ENCODE measurements at places on chromosomes 12 and 14.

DNA sequence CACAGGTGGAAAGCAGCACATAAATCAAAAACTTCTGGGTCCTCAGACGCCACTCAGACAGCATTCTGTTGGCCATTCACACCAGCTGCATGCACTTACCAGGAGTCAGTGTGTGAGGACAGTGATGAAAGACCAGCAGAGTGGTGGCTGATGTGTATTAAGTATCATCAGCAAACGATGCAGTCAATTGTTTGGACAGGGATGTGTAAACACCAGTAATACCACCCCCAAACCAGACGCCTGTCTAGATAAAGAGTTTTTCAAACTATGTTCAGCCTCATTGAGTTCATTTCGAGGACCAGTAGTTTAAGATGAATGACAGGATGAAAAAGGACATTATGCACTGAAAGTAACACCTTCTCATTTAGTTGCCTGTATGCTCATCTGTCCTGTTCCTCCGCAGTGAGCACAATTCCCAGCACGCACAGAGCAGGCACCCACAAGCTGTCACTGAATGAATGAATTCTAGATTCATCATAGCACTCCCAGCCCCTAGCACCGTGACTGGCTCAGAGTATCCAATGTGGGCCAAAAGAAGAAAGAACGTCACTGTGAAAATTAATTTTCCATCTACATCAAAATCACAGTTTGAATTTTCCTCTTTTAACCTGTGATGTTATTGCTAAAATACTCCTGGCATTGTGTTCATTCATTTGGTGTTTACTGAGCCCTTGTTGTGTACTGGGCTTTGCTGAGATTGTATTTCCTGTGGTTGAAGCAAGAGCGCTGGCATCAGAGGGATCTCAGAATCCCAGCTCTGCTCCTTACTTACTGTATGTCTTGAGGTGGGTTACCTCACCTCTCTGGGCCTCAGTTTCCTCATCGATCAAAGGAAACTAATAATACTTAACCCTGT, 124.8 kb upstream of the NOS1 start:
- DNase-seq: peak; percentile 63

GRCh38 chr14:105702275-105702817, 176.0 kb downstream of the TMEM121 start:
- DNase-seq: no peak

DNA sequence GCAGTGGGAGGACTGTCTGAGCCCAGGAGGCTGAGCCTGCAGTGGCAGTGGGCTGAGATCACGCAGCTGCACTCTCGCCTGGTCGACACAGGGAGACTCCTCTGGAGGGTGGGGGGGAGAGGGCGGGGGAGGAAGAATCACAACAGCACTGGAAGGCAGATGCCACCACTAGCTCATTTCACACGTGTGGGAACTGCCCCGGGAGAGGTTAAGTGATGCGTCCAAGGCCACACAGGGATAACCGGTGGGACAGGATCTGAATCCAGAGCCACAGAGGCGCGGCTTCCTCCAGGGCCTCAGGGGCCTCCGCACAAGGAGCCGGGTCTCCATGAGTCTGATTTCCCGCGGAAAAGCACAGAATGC, 20.8 kb downstream of the STX2 start:
- no peak for DNase-seq

- no peak for DNase-seq
Observed at GRCh38 chr12:67082221-67082620, 186.9 kb upstream of the CAND1 start.

- DNase-seq: no peak
Observed at GRCh38 chr12:92237762-92238523, 92.3 kb upstream of the BTG1 start.

GRCh38 chr12:80763874-80764273, 47.2 kb downstream of the MYF5 start:
- DNase-seq: peak; percentile 66

GRCh38 chr12:51873251-51873994, 14.5 kb upstream of the ANKRD33 start:
- no peak for DNase-seq

DNA sequence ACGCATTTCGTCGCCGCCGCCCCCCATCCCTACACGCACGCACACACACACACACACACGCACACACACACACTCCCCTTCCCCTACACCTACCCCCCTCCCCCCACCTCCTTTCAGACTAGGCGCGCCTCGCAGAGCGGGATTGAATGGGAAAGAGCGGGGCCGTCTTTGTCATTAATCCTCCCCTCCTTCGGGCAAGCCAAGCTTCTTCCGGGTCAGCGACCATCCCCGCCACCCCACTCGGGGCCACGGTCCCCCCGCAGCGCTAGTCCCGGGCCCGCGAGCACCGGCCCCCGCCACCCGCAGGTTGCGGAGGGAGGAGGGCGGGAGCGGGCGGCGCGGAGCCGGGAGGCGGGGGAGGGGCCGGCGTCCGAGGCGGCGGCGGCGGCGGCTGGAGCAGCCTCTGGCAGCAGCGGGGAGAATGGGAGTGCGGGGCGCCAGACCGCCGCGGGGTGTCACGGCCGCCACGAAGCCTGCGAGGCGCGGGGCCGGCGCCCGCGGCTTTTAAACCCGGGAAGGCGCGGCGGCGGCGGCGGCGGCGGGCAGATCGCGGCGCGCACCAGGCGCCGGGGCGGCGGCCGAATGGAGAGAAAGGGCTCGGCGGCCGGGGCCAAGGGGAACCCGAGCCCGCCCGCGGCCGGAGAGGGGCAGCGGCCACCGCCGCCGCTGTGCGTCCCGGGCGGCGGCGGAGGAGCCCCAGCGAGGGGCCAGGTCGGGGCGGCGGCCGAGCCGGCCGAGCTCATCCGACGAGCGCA, at the start of gene TTC9:
Gene TTC9, plus strand, starts transcription at position 369 of the 755 bp plus-strand sequence. Its CDS starts 214 bp downstream, at position 583.
- no peak for DNase-seq

- DNase-seq: no peak
Observed at GRCh38 chr14:22039938-22040780, 366.5 kb upstream of the OR4E1 start.

- no peak for DNase-seq
Observed at GRCh38 chr14:63777024-63777423, 49.2 kb upstream of the SGPP1 start.

- DNase-seq: peak; percentile 93
Observed at GRCh38 chr12:110280779-110281548, at the start of gene ATP2A2. ATP2A2 (plus strand) TSS chr12:110281247; CDS start chr12:110281790, 543 bp downstream.

- no peak for DNase-seq
Observed at GRCh38 chr12:132840536-132840935, 11.9 kb upstream of the GOLGA3 start.

DNA sequence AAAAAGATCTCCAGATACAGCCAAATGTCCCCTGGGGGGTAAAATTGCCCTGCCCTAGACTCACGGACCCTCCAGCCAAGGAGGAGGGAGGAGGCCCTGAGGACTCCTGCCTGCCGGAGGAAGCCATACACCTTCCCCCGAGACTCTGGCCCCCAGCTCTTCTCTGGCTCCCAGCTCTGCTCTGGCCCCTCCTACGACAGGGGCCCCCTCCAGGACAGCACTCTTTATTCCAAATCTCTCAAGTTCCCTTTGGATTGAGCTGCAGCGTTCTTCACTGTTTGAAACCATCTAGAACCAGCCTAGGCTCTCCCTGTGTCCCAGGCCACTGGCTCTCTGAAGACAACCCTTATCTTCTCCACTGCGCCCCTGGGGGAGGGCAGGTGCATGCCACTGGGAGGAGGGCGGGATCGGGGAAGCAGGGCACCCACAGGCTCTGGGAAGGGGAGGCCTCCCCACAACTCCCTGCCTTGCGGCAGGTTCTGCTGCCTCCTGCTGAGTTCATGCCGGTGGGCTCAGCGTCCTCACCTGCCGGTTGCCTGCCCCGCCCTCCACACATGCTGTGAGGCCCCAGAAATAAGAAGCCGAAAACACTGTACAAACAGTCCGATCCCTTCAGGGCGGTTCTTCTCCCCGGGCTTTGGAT, 112.7 kb downstream of the DICER1 start:
- peak; percentile 52 for DNase-seq

GRCh38 chr12:119669744-119670472, 2.0 kb downstream of the PRKAB1 start:
- peak; percentile 43 for DNase-seq

DNA sequence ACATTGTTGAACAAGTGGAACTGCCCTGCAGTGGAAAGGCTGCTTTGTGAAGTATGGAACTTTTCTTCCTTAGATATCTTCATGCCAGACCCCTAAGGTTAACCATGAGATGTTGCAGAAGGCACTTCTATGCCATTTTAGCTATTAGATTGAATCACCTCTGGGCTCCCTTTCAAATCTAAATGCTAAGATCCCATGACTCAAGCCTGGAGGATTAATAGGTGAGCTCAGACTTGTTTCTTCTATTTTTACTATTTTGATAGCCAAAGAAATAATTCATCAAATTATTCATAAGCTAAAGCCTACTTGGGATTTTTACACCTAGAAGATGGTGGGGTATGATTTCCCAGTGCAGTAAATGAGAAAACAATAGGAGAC, 64.3 kb downstream of the DAD1 start:
- no peak for DNase-seq

- no peak for DNase-seq
Observed at GRCh38 chr14:33317675-33318074, 379.0 kb downstream of the NPAS3 start.

DNA sequence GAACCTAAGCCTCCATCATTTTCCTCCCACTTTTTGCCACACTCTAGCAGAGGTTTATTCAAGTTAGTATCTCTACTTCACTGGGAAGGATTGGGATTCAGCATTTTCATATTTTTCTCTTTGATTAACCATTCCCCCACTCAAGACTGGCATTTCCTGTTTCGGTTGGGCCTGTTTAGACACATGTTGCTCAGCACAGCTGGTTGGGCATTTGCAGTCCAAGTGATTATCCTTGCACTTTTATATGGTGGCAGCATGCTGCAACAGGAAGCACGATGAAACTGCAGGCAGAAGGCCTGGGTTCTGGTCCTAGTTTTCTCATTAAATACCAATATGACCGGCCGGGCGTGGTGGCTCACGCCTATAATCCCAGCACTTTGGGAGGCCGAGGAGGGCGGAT, 182.9 kb upstream of the GRIN2B start:
- no peak for DNase-seq

GRCh38 chr12:125100551-125101434, 35.6 kb downstream of the AACS start:
- DNase-seq: peak; percentile 50

DNA sequence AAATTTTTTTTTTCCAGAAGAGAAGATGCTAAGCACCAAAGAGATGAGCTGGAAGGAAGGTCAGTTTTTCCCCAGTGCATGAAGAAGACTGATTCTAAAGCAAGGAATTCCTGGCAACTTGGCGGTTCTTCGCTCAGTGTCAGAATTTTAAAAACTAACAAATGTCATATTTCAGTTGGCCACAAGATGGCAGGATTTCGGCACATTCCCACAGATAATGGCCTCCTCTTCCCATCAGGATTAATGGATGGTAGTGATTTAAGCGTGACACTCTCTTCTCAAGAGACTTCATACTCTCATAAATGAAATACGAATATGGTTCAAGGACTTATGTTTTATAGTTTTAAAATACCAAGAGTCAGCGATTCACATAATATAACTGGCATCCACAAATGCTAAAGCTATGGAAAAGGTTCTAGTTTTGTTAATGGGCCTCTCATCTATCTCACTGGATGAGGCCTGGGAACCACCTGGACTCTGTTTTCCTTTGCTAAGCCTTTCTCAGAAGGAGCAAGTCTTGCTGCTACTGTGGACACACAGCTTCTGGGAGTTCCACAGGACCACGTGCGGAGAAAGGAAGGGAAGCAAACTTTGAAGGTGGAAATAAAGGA, 46.1 kb upstream of the PTPRO start:
- no peak for DNase-seq

DNA sequence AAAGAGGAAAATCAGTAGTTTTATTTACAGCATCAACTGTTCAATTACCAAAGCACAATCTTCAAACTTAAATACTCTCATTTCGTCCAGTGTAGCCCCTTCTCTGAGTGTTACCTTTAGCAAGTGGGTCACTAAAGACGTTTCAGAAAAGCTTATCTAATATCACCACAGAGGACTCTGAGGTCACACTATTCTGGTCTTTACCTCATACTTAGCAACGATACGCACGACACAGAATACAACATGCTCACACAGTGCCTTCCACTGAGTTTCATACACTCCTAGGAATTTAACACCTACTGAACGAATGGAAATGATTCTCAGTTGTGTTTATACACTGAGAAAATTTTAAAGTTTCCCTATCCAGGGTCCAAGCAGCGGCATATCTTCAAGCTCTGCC, 2.0 kb downstream of the SYT10 start:
- no peak for DNase-seq

DNA sequence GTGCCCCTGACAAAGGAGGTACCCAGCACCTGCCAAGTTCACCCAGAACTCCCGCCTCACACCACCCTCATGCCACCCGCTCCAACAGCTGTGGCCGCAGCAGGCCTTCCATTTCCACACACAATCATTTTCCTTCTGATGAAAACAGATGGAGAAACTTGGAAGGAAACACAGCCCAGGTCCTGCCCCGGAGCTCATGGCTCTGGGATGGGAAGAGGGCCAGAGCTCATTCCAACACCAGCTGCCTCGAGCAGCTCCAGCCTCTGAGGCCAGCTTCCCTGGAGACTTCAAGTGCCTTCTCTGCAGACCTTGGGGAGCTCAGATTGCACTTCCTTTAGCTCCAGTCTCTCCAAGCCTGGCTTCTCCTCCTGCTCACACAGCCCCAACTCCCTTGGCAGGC, 55.1 kb upstream of the CMKLR1 start:
- no peak for DNase-seq

DNA sequence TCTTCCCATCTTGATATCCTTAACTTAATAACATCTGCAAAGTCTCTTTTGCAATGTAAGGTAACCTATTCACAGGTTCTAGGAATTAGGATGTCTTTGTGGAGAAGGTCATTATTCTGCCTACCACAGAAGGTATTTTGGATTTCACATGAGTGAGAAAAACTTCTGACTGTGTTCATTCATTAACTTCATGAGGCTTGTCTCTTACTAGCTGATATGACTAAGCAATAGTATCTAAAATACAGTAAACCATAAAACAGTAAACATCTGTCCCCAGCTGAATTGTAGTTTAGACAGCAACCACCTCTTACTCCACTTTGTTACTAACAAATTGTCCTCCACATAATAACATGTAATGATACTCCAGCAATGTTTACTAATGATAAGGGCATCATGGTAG, 198.1 kb downstream of the SEC23A start:
- DNase-seq: no peak
